Central memory CD8-positive, alpha-beta T cell (primary cell): ENCODE measurements at places on chromosomes 1 and 21.
A peak's percentile ranks its signal among the peaks of the same experiment; 100 is the strongest.

DNA sequence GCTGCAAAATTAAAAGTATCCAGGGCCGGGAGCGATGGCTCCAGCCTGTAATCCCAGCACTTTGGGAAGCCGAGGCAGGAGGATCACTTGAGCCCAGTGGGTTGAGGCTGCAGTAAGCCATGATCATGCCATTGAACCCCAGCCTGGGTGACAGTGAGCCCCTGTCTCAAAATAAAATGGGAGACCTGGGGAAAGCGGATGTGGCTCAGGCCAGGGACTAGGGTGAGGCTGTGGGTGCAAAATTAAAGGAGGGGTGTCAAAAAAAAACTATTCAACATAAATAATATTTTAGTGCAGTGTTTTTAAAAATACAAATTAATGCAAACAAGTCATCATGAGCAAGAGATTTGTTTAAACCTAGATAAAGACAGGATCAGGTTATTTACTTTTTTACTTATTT, 100.1 kb upstream of the SLC45A1 start:
- no peak for DNase-seq

DNA sequence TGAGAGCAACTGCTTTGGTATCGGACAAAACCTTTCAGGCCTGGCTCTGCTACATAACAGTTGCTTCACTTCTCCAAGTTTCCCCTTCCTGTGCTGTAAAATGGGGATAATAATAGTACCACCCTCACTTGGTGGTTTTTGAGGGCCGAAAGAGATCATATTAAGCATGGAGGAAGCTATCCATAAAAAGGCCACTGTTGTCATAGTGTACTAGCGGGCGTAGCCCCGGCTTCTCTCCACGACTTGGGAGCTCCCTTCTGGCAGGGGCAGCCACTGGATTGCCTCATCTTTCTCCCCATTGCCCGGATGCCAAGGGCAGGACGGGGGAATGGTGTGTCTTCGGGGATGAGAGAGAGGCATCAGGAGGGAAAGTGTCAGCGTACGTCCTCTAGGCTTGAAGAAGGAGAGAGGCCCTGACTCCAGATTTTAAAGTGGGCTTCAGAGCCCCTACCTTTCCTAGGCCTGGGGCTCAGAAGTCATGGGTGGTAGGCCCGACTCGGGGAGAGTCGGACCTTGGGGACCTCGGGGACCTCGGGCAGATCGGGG, 548 bp upstream of the MFSD2A start:
- DNase-seq: no peak

DNA sequence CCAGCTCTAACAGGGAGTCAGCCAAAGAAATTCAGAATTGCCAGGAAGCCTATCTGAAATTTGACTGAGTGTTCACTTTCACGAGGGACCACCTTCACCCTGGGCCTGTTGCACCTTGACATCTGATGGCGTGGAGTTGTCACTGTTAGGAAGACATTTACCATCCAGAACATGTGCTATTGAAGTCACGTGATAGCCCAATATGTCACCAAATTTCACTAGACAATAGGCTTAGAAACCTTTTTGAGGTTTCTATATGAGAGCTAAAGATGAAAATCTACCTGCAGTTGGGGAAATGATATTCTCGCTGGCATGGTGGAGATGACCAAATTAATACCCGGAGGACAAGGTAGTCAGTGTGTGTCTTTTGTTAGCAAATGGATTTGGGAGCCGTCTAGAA, 102.7 kb downstream of the HUNK start:
- DNase-seq: no peak

DNA sequence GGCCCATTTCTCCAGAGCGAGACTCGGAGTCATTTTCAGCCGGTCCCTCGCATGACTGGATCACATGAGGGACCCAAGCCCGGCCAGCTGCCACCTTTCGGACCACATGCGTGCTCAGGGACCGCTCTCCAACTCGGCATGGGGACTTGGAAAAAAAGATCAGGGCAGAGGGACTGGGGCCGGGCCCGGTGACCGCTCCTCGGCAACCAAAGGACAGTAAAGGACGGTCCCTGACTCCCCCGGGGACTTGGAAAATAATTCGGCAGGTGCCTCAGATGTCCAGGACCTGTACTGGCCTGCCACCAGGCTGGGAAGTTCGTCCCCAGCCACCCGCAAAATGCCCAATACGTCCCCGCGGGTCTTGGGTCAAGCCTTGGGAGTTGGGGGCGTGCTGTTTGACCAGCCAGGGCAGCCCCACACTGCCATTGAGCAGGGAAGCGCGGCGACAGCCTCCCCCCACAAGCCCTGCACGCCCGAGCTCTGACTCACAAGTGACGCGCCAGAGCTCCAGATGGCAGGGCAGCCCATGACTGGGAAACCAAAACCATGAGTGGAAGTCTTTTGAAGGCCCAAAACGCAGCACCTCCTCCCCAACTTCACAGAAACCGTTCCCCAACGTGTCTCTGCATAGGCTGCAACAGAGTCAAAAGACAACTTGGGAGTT, 134.5 kb downstream of the LIPI start:
- DNase-seq: peak; percentile 51

DNA sequence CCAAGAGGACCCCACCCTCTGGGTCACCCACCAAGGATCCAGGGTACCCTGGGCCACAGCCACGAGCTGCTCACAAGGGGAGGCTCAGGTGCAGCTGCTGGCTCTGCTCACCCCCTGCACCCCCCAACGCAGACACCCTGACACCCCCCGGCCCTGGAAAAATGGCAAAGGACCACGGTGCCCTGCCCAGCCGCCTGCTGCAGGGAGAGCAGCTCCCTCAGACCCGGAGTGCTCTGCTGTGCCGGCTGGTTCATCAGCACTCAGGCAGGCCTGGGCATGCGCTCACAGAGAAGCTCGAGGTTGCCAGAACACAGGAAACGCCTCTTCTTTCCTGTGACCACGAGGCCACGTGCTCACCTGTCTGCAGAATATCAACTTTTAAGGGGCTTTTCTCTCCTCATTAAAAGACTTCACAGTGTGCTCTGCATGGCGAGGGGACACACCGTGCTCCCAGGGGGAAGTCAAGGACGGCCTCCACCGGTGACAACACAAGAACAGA, 4.3 kb upstream of the C1QTNF12 start:
- no peak for DNase-seq

DNA sequence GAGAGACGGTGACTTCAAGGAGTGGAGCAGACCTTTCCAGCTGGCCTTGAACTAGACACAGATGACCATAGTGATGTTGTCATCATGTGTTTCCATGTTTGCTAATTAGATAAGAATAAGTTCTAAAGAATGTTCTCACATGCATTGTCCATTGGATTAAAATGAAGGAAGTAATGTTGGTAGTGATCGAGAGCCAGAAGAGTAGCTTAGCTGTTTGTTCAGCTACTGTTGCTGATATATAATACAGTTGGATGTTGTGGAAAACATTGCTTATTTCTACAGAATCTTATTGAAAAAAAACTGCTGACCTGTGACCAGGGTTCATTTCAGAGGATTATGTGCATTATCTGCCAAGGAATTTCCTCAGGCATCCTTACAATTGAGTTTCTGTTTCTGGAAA, 249.1 kb upstream of the POGK start:
- no peak for DNase-seq

DNA sequence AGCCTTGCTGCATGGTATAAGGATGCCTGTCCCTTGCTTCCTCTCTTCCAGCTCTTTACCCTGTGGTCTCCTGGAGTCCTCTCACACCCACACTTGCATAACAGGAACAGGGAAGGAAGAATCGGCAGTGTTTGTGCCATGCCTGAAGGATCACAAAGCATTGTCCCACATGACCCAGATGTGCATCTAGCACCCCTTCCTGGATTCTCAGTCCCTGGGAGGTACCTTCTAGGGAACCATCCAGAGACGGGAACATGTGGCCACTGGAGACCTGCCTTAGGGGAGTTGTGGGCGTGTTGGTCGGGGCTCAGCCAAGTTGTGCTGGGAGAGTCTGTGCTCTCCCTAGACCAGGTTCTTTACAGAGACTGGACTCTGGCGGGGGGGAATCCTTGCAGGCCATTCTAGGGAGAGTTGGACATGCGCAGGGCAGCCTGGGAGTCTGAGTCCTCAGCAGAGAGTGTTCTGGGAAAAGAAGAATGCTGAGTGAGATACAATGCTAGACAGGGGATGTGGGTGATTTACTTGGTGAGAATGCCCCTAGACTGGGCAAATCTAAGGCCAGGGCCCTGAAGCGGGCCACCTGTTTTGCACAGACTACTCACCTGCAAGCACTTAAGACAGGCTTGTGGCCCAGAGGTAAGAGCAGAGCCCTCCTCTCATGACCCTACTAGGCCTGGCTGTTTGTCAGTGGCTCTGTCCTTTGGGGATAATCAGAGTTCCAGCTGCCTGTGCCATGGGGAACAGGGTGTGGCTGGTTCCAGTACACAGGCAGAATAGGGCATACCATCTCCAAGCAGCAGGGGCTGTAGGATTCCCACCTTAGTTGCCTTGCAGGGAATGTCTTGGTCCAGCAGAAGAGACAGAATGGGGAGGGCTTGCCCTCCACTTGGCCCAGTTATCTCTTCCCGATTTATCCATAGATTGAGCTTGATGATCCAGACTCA, 89.8 kb downstream of the MAN1C1 start:
- no peak for DNase-seq

DNA sequence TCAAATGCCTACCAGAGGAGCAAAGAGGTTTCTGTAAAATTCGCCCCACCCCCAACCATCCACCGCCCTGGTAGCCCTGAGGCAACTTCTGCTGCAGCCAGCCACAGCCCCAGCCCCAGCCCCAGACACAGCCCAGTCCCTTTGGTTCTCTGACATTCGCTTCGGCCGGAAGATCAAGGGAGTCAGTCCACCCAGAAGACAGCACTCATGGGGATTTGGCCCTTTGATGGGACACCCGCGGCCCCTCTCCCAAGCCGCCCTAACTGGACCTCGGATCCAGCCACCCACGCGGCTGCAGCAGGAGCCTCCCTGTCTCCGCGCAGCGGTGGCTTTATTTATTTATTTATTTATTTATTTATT, 3881.0 kb downstream of the SRGAP2C start:
- DNase-seq: no peak

DNA sequence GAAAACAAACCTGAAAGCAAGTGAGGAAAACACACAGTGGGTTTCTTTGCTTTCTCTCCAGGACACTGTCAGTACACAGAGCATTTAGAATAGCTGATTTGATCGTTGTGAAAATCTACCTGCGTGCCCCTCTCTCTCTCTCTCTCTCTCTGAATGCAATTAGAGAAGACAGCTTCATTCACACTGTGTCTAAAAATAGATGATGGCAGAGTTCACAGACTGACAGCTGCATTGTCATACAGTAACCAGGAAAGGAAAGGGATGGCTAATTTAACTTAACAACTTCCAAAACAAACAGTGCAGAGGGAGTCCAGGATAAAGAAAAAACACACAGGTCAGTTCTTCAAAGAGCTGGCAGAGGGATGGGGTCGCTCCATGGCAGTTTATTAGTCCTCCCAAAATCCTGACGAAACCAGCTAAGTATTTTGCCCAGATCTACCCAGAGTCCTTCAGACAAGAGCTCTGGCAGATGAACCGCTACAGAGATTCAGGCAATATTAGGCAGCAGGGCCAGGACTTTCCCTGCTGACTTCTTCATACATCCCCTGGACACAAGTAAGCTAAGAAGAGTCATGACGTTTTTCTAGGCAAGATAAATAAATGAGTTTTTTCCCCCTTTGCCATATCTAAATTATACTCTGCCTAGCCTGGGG, 58.9 kb downstream of the WLS start:
- DNase-seq: no peak

- no peak for DNase-seq
Observed at GRCh38 chr1:186628910-186629309, 51.3 kb downstream of the PTGS2 start.

DNA sequence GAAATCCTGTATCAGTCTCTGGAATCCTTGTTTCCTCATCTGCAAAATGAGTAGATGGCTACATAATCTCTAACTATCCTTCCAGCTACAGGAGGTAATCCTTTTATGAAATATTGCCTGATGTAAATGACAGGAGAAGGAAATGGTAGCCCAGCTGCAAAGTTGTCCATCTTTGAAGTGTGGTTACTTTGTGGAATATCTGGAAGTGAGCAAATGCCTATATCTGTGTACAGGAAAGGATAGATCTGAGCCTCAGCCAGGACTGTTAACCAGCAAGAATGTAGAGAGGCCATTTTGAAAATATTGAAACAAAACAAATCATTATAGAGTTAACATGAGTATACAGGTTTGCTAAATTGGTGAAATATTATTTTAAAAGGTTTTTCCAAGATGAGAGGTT, 74.8 kb upstream of the BMP8A start:
- DNase-seq: no peak

DNA sequence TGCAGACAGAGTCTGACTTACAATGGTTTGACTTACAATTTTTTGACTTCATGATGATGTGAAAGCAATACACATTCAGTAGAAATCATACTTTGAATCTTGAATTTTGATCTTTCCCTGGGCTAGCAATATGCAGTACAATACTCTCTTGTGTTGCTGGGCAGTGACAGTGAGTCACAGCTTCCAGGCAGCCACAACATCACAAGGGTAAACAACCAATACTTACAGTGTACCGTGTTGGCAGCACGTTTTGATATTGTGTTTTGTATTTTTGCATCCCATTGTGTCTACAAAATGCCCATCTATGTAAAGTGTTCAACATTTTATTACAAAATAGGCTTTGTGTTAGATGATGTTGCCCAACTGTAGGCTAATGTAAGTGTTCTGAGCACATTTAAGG, 150.9 kb downstream of the NTMT2 start:
- DNase-seq: no peak

- DNase-seq: no peak
Observed at GRCh38 chr1:201357211-201357610, 20.3 kb downstream of the TNNT2 start.

- no peak for DNase-seq
Observed at GRCh38 chr1:21241771-21242581, 48.3 kb downstream of the ECE1 start.

GRCh38 chr1:111294390-111294789, 3.7 kb downstream of the CHIA start:
- DNase-seq: no peak
